Fibroblast of pulmonary artery (primary cell): ENCODE measurements at places on chromosomes 7 and 10.

GRCh38 chr10:59595593-59595992, 114.1 kb downstream of the SLC16A9 start:
- no peak for DNase-seq

DNA sequence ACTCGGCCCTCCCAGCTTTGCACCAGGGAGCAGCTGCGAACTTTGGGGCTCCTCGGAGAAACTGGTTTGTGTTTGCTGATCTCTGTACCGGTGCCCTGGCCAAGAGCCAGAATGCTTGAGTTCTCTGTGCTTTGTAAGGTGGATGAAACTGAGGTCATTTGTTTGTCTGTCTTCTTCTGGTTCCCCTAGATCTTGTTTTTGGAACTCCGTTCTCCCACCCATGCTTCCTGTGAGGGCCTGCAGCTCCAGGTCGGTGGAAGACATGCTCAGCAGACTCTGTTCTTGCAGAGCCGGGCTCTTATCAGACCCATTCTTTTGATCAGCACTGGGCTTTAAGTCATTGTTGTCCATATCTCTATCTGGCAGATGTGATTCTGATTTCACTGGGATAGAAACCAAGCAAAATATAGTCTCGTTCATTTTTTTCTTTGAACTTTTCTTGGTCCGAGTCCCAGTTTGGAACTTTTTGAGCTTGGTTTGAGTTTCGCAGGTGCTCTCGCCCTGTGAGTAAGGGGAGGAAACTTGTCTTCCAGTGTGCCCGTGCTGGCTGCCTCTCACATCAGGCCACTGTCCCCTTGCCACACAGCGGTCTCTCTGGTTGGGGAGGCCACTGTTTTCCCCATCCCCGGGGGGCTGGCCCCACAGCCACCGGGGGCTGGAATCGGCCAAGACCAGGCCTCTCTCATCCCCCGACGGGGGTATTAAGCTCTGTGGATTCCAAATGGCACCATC, 31.2 kb downstream of the JCAD start:
- peak; percentile 51 for DNase-seq

DNA sequence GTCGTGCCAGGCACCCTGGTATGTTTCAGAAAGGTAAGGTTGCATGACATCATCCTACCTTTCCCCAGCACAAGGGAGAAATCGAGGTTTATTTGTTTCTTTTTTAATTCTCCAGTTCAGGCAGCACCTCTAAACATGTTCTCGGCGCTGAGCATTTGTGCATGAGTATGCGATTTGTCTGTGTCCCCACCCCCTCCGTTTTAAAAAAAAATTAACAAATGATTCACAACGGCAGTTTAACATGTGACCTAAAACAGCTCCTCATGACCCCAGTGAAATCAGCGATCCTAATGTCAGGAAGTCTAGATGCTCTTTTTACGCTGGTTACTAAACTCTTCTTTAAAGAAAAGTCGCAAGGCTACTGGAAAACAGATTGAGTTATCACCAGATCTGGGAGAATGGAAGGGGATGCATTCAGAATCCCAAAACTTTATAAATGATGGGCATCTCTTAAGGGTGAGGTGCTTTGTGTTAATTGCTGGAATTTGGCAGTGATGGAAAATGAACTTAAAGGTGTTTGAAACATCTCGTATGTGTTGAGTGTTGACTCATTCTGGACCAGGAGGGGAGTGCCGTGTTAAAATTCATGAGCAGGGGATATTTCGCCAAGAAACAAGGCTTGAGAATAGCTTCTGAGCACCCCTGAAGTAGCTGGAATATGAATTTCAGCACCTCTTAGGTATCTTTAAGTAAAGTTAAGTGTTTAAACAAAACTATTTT, 106.8 kb upstream of the PDCD4 start:
- DNase-seq: no peak

DNA sequence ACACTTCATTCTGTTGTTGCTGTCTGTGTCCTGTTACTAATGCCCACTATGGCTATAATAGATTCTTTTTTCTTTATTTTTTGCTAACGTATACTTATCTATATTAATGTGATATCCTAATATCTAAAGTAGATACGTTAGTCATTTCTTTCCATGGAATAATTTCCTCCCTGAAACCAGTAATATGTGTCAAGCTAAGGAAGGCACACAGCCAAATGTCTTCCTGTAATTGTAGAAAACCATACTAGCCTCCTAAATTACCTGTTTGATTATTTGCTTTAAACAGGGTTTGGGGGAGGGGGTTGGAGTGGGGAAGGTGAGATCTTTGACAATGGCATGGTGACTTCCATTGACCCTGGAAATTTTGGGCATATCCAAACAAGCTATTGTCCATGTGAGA, 56.4 kb downstream of the THNSL1 start:
- no peak for DNase-seq

GRCh38 chr10:97498841-97499560, at the start of gene UBTD1:
Gene UBTD1, plus strand, starts transcription at chr10:97498924. Its CDS starts 280 bp downstream, at chr10:97499204.
- no peak for DNase-seq
